ENCODE measurements at places on chromosomes 7 and 10. TPM values are rescaled to one million over a fixed set of nuclear protein-coding genes. Genes with fewer than 3 reads are reported as not detected.

The CH25H gene
- total RNA-seq, result not detected

The FOXI2 gene
- not detected for total RNA-seq

The UPK3B gene
- 0.92 TPM for total RNA-seq

The SKIDA1 gene
- 0.11 TPM for total RNA-seq

The HPSE2 gene
- total RNA-seq, result not detected

The MYOZ1 gene
- not detected for total RNA-seq

All from activated CD8-positive, alpha-beta T cell treated with anti-CD3 and anti-CD28 coated beads, Interleukin-2, amount 10 ng/mL, durations not matched to agents 7 days and 5 days (primary cell).